ENCODE measurements at places on chromosomes 1 and 21.

GRCh38 chr1:158830074-158830677 is 975 bp upstream of the MNDA start:
- DNase-seq: no peak

- DNase-seq: no peak
Measured at GRCh38 chr1:17149771-17150170, 30.5 kb upstream of the PADI2 start.

- peak; percentile 30 for DNase-seq
Measured at GRCh38 chr1:16082283-16083038, 9.0 kb upstream of the FAM131C start.

- DNase-seq: no peak
Measured at GRCh38 chr1:76209238-76209637, 134.7 kb downstream of the ST6GALNAC3 start.

- no peak for DNase-seq
Measured at GRCh38 chr1:78475888-78476610, 14.7 kb upstream of the PTGFR start.

GRCh38 chr1:175676991-175677390 is 66.4 kb downstream of the TNR start:
- no peak for DNase-seq

- DNase-seq: no peak
Measured at GRCh38 chr1:55180075-55180670, 35.0 kb downstream of the USP24 start.

DNA sequence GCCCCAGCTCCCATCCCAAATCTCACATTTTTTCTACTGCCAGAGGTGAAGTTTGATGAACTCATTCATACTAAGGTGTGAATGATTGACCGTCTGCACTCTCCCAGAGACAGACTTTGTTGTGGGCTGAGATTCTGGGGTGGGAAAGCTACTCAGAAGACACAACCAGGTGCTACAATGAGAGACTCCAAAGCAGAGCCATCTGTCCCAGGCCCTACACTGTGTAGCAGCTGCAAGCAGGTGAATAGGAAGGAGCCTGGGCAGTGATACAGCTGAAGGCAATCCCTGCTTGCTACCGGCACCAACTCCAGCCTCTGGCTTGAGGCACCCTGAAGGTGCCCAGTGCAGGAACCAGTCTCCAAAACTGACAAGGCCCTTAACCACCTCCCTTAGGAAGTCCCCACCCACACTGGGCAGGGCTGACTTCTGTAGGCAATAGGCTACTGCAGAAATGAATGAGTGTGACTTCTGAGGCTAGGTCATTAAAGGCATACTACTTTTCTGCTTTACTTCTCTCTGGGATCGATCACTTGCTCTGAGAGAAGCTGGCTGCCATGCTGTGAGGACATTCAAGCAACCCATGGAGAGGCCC is 79.7 kb upstream of the RUNX3 start:
- no peak for DNase-seq

DNA sequence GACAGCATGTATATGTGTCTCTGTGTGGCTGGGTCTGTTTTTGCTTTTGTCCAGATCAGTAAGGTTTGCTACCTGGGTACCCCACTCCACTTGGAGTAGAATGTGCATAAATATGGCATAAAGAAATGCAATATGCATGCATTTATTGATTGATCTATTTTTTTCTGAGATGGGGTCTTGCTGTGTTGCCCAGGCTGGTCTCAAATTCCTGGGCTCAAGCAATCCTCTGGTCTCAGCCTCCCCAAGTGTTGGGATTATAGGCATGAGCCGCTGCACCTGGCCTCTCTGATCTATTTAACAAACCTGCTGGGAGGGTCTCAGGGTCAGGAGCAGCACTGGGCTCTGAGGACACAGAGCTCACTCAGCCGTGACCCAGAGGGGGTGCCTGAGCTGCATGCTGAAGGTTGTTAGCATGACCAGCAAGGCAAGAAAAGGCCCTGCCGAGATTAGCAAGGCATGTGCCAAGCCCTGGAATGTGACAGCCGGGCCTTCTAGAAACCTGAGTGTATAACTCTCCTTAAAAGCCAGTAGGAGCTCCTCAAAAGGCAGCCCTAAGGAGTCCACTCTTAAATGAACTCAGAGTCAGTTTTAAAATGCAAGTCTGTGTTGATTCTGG is 22.5 kb downstream of the PCSK9 start:
- no peak for DNase-seq

DNA sequence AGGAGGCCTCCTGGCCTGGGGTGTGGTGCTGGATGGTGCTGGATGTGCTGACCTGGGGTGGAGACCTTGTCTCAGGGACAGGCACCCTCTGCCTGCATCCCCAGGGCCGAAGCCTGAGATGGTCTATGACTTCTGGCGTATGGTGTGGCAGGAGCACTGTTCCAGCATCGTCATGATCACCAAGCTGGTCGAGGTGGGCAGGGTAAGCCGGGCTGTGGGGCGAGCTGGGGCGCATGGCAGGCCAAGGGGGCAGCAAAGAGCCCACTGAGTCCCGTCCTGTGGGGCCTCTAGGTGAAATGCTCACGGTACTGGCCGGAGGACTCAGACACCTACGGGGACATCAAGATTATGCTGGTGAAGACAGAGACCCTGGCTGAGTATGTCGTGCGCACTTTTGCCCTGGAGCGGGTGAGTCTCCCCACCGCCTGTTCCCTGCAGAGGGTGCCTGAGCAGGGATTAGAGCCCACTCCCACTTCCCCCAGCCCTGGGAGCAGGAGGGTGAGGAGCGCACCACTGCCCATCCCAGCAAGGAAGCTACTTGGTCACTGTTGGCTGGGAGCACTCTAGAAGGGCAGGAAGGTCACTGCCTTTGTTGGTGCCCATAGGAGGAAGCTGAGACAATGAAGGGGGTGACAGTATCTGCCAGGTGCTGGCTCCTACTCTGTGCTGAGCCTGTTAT is 75.2 kb downstream of the PTPRU start:
- DNase-seq: no peak

DNA sequence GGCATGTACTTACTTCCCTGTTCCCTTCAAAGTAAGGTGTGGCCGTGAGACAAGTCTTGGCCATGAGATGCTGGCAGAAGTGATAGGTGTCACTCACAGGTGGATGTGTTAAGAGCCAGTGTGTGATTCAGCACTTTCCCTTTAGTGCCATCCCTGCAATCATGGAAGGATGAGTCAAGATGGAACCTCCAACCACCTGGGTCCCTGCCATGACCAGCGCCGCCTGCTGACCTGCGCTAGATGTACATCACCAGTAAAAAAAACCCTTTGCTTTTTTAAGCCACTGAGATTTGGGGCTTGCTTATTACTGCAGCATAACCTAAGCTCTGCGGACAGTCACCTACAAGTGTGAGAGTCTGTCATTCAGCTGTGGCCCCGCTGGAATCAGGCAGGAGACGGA is 71.7 kb downstream of the TOMM20 start:
- no peak for DNase-seq

DNA sequence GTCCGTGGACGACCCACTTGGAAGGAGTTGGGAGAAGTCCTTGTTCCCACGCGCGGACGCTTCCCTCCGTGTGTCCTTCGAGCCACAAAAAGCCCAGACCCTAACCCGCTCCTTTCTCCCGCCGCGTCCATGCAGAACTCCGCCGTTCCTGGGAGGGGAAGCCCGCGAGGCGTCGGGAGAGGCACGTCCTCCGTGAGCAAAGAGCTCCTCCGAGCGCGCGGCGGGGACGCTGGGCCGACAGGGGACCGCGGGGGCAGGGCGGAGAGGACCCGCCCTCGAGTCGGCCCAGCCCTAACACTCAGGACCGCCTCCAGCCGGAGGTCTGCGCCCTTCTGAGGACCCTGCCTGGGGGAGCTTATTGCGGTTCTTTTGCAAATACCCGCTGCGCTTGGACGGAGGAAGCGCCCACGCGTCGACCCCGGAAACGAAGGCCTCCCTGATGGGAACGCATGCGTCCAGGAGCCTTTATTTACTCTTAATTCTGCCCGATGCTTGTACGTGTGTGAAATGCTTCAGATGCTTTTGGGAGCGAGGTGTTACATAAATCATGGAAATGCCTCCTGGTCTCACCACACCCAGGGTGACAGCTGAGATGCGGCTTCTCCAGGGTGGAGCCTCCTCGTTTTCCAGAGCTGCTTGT is 32.4 kb downstream of the PRMT2 start:
- DNase-seq: no peak

- no peak for DNase-seq
Measured at GRCh38 chr1:192067360-192067759, 90.9 kb upstream of the RGS18 start.

- no peak for DNase-seq
Measured at GRCh38 chr1:117537291-117537920, 68.4 kb upstream of the TENT5C start.

GRCh38 chr1:211336161-211336560 is 9.5 kb downstream of the TRAF5 start:
- no peak for DNase-seq

DNA sequence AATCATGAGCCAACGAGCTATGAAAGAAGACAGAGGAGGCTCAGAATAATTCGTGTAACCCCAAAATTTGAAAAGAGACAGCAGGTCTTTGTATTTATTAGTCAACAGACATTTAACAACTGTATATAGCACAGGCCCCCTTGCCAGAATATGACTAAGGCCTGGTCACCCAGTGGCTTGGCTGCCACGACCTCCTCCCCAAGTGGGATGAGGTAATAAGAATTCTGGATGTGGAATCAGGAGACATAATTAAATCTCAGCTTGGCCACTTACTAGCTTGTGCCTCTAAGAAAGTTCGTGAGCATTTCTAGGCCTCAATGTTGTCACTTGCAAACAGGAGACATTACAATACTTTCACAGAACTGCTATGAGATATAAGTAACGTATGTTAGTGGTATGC is 134.2 kb upstream of the TNFSF4 start:
- no peak for DNase-seq

GRCh38 chr1:221067721-221068120 is 188.5 kb downstream of the HLX start:
- DNase-seq: no peak

DNA sequence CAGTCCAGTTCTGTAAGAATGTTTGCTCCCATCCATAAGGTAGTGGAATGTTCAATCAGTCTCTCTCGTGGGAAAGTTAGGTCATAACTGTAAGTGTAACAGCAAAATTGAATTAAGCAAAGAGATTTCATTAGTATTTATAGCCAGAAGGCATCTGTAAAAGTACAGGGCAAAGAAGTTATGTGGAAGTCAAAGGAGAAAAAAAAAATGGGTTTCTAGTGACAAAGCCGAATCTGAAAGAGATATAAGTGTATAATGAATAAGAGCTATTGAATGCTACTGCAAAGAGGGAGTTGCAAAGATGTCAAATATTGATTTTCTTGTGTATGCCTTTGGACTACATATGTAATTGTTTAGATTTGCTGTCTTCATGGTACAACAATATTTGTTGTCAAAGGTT is 47.4 kb upstream of the FOXD3 start:
- no peak for DNase-seq

DNA sequence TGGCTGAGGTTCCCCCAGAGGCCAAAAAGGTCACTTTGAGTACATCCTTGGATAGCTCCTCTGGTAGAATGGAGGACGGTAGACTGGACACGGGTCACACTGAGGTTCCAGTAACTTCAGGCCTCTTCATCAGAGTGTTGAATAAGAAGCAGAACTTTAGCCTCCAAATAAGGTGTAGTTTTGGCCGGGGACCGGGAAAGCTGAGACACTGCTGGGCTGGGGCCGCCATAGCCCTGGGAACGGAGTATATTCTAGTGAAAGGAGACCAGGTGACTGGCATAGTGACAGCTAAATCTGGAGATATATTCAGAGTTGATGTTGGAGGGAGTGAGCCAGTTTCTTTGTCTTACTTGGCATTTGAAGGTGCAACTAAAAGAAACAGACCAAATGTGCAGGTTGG is 84.1 kb downstream of the EVA1C start:
- no peak for DNase-seq

GRCh38 chr1:229408458-229409037 is 25.3 kb downstream of the ACTA1 start:
- DNase-seq: no peak

DNA sequence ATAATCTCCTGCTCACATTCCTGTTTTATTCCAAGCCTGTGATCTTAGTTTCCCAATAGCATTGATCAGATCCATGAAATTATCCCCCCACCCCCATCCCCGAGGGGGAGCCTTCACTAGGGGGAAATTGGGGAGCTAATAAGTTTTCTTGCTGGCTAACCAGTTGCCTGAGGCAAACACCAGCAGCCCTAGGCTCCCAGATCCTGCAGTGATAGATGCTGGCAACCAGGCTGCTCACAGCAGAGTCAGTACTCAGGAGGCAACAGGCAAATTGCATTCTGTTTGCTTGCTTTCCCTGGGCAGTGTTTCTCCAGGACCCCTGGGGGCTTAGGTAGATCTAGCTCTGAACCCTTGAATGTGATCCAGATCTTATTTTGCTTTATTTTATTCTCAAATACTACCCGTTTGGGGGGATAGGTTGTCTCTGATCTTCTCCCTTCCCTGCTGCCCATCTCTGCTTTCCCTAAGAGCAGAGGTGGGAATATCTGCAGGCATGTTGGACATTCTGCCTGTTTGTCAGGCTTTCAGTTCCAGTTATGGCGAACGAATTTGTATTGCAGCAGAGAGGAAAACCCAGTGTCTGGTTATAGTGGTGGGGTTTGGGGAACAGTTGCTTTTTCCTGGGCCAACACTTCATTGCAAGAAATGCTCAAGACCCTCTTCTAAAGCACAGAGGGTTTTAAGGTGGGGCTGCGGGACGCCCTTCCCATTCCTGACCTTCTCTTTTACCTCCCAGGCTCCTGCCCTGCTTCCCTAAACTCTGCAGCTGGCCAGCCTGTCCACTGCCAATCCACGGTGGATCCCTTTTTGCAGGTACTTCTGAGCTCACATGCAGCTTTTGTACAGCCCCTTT is 289.8 kb upstream of the PLXNA2 start:
- no peak for DNase-seq

DNA sequence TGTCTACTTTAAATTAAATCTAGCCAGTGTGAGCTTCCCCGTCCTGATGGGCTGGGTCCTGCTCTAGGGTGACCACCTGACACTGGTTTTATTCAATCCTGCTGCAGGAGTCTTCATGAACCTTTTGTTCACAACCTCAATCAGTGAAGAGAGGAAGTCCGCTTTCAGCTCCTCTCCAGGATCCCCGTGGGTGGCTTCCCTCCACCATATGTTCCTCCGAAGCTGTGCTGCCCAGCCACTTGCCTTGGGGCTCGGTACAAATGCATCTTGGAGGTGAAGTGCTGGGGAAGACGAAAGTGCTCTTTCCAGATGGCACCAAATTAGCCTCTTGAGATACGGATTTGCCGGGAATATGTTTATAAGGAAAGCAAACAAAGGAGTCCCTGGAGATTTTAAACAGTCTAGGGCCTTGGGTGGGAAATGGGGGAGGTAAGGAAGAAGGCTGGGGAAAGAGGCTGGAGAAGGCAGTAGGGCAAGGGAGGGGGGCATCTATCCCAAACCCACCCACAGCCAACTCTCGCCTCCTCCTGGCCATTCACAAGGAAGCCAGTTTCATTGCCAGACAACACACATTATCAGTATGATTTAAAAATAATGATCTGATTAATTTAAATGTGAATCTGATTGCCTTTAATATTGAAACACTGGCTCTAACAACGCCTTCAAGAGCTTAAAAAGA is 430.8 kb downstream of the DISC1 start:
- no peak for DNase-seq

- DNase-seq: no peak
Measured at GRCh38 chr1:9065213-9065751, 4.2 kb downstream of the SLC2A5 start.

GRCh38 chr1:217040711-217041455 is 317.7 kb upstream of the ESRRG start:
- no peak for DNase-seq

GRCh38 chr1:95562230-95562629 is 328.2 kb downstream of the RWDD3 start:
- no peak for DNase-seq

- no peak for DNase-seq
Measured at GRCh38 chr1:98181036-98181764, 260.4 kb upstream of the DPYD start.
